Gastroesophageal sphincter (tissue), 4 donors: ENCODE measurements at places on chromosomes 5 and 9.

DNA sequence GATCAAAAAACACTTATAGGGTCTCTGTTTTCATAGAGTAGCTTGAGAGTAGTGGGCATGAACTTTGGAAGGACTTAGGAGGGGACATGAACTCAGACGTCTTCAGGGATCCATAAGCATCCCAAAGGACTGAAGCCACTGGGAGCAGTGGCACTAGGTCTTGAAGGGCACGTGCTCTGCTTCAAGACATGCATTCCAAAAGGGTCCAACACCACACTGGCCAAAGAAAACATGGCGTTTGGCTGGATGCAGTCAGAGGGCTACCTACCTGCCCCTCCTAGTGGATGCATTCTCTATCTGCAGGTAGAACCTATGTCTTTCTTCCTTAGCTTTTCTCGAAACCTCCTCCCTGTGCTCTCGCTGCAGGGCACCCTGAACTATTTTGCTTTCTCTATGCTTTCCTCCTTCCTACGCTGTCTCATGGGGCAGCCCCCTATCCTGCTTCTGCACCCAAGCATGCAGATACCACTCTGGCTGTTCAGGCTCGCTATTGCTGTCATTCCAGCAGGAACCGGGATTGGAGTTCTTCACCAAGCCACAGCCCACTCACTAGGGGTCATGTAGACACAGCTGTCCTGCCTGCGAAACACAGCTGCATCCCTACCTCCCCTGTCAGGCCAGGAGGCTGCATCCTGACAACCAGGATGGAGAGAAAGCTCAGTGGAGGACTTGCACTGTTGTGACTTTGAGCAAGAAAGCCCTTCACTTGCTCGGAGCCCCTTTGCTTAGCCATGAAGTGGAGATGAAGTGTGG lies 11.9 kb downstream of the FAM240B start:
- ATAC-seq = no peak

DNA sequence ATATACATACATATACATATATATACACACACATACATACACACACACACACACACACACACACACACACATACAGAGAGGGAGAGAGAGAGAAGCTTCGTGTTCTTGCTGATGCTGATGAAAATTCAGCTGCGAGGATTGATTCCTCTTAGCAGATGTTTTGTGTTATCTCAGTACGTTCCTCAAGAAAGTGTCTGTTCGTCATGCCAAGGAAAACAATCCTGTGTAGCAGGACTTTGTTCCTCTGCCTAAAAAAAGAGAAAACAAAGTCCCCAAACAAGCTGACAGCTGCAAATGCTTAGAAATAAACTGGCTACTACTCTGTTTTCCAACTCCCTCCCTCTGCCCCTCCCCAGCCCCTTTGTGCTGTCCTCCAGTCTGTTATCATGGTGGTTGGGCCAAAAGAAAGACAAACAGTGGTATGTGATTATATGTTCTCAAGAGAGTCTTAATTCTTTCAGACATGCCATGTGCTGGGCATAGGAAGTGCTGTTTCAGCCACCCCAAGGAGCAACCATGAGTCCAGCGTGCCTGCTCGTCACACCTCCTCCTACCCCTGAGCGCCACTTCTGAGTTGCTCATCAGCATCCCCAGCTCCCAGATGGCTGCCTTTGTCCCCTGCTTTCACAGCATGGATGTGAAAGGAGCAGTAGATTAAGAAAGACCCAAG lies 71.5 kb upstream of the EQTN start:
- peak; percentile 71 for ATAC-seq

- ATAC-seq = no peak
These were observed 127.6 kb upstream of the NMUR2 start for GRCh38 chr5:152532714-152533113.

DNA sequence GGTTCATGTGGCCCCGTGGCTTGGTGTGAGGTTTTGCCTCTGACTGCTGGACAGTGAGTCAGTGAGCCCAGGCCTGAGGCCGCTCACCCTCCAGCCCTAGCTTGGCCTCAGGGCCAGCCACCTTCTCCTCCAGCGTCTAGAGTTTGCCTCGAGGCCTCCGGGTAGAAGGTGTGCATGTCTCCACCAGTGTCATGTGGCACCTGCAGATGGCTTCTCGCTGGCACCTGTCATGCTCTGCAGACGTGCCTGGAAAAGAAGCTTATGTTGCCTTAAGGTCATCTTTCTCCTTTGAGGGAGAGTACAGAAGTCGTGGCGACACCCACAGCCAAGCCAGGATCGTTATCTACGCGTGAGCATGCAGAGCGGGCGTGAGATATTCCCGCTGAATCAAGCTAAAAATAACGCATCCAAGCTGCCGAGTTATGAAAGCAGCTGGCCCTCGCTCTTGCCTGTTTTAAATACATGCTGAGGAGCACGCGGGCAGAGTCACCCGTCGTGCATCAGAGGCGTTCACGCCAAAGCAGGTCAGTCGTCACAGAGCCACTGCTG lies 79.7 kb upstream of the FCN2 start:
- peak; percentile 54 for ATAC-seq

- ATAC-seq = no peak
These were observed 29.7 kb downstream of the MEGF10 start for GRCh38 chr5:127320032-127320965.

- no peak for ATAC-seq
These were observed 246.9 kb downstream of the NR3C1 start for GRCh38 chr5:143156572-143156971.

DNA sequence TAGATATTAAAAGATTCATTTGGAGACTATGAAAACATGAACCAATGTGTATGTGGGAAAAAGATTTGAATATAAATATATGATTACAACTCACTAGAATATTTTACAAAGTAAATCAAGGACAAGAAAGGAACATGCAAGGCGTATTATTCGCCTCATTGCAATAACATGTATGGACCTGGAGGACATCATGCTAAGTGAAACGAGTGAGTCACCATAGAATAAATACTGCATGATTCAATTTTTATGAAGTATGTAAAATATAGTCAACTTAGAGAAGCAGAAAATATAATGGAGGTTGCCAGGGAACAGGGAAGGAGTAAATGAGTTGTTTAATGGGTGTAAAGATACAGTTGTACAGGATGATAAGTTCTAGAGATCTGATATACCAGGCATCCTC lies 4.9 kb downstream of the TXNDC8 start:
- ATAC-seq = no peak

GRCh38 chr9:69168709-69169217 lies 5.3 kb upstream of the TJP2 start:
- ATAC-seq = no peak

GRCh38 chr5:173796721-173797495 lies 91.2 kb upstream of the CPEB4 start:
- no peak for ATAC-seq

- no peak for ATAC-seq
These were observed 391.5 kb upstream of the DAB2 start for GRCh38 chr5:39816156-39816845.

- no peak for ATAC-seq
These were observed 121.2 kb upstream of the ADAMTSL1 start for GRCh38 chr9:18352711-18353110.

DNA sequence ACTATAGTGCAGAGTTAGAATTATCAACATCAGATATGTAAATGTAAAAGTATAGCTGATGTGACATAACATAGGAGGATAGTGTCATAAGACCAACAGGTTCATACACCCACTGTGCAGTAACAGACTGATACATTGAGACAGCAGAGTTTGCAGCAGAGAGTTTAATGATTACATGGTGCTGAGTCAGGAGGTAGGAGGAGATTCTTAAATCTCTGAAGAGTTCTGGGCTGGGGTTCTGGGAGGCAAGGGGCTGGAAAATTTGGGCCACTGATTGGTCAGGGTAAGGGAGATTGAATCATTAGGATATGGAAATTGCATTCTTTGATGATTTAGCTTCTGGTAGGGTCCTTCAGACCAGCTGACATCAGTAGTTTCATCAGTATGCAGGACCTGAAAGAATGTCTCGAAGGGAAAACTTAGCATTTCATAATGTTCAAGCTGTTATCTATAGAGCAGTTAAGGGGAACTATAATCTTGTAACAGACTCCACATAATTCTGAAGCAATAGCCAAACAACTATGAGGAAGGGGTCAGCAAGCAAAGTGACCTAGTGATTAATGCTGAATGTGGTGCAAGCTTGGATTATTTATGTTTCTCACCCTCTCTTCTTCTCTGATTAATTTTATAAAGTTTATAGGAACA lies 35.6 kb downstream of the CCL28 start:
- no peak for ATAC-seq
